Stimulated activated CD8-positive, alpha-beta memory T cell treated with anti-CD3 and anti-CD28 coated beads, Interleukin-2, amount 100 ng/mL, for 1 hour (primary cell): ENCODE measurements at places on chromosomes 1 and 21.
A peak's percentile ranks its signal among the peaks of the same experiment; 100 is the strongest.

- DNase-seq: no peak
Observed at GRCh38 chr1:240350910-240351331, 259.2 kb downstream of the FMN2 start.

DNA sequence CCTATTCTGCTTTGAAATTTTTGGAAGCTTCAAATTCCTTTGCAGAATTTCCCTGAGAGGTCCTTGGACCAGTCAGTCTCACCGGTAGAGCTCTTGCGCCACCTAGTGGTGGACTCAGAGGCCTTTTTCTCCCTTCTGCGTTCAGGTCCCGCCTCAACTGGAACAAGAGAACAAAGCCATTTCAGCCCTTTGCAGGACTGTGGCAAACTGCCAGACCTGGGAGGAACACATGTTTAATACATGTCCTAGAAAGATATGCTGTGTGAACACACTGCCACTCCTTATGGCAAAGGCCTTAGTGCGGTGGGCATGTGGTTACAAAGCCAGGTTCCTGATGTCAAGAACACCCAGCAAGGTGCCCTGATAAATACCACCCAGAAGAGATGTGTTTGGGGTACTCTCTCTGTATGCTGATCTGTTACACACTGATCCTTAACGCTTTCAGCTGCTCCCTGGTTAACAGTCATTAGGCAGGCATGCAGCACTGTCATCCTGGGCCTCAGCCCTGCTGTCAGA, 82.2 kb upstream of the SSX2IP start:
- DNase-seq: peak; percentile 33

GRCh38 chr1:8660411-8660828, 157.0 kb downstream of the RERE start:
- DNase-seq: no peak

GRCh38 chr1:45103534-45103933, 91.5 kb downstream of the UROD start:
- no peak for DNase-seq

GRCh38 chr1:210339500-210339899, 10.8 kb downstream of the HHAT start:
- DNase-seq: no peak

GRCh38 chr1:157996433-157996832, 3.0 kb downstream of the KIRREL1 start:
- no peak for DNase-seq

DNA sequence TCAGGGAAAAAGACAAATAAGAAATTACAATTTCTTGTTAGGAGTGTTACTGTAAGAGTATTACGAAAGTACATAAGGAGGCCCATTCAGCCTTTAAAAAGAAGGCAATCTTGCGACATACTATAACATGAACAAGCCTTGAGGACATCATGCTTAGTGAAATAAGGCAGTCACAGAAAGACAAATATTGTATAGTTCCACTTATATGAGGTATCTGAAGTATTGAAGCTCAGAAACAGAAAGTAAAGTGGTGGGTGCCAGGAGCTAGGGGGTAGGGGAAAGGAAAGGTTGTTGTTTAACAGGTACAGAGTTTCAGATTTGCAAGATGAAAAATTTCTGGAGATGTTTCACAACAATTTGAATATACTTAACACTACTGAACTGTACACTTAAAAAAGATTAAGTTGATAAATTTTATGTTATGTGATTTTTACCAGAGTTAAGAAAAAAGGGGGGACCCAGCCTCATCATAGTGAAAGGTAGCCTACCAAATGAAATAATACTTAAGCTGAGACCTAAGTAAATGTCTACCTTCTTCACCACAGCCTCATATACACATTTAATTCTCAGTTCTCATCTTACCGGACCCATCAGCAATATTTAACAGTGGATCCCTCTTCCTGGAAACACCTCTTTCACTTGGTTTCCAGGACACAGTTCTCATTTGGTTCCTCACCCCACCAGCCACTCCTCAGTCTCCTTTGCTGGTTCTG, 19.5 kb downstream of the USP24 start:
- no peak for DNase-seq

DNA sequence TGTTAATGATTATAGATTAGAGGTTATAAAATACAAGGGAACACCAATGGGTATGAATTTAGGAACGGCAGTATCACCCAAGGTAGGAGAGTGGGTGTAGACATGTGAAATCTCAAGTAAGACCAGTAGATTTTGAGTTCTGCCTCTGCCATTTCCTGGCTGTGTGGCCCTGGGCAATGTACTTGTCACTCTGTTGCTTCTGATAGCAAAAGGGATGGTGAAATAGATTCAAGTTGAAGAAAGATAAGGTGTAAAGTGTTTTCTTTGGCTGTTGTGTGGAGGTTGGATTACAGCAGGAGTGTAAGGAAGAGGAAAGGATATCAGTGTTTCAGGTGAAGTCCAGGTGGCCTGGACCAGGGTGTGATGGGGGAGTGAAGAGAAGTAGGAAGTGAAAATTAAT, 64.3 kb downstream of the ADSS2 start:
- DNase-seq: no peak

DNA sequence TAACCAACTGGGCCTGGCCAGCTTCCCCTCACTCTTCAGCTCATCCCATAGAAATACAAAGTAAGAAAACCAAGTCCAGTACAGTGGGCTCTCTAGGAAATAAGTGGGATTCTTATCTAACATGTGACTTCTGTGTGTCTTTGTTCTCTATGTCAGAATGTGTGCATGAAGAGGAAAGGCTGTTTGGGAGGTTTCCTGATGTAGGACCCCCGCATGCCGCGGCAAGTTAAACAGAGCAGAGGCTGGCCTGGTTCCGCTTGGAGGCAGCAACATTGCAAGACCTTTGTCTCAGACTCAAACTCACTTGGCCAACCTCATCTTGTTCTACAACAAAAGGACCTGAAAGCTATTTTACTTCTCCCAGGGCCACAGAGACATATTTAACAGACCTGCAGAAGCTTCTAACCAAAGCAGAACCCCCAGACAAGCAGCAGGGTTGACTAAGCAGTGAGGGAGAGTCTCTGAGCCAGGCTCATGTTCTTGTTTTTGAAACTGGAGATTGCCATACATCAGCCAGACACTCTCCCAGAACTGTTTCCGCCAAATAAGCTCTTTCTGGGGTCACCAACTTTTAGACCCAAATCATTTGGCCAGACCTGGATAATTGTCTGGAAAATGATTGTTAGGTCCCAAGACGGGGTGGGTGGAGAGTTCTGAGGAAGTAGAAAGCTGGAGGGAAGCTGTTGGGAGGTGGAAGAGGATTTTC, 6.2 kb downstream of the MTARC2 start:
- DNase-seq: no peak

DNA sequence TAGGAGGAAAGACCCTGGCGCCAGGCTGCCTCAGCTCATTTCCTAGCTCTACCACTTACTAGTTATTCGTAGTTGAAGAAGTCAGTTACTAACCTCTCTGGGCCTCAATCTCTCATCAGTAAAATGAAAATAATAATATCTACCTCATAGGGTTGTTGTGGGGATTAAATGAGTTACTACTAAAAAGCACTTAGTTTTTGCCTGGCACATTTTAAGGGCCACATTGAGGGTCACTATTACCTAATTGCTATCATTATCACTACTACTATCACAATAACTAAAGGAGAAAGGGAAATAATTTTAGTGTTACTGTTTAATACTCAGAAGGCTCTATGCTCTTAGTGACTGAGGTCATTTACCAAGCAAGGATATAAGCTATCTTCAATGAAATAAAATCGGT, 25.0 kb downstream of the TRIT1 start:
- DNase-seq: no peak

DNA sequence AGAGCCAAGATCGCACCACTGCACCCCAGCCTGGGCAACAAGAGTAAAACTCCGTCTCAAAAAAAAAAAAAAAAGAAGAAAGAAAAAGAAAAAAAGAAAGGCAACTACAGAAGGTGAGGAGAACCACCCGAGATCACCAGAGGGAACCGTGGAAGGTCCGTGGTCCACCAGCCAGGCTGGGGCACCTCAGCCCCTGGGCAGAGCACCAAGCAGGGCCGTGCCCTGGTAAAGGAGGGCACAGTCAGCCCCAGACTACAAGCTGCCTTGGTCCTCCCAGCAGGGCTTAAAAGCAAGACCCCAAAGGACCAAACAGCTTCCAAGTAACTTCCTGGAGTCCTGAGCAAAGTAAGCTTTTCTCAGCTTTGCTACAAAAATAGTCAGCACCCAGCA, 8.8 kb upstream of the SAMD11 start:
- no peak for DNase-seq

DNA sequence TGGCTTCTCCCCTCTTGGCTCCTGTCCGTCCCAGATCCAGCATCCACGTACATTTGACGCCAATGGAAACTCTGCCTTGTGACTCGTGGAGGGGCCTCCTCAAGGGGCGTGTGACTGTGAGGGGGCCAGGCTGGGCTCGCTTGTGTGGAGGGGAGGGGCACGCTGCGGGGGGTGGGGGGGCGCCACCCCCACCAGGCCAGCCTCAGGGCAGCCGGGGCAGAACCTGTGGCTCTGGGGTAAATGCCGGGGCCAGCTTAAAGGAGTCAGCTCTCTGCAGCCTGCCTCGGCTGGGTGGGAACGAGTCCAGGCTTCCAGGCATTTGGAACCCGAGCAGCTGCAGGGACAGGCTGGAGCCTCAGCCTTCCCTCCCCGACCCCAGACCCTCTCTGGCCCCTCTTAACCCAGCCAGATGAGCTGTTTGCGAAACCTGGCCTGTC, 94.1 kb downstream of the SIK1 start:
- no peak for DNase-seq

DNA sequence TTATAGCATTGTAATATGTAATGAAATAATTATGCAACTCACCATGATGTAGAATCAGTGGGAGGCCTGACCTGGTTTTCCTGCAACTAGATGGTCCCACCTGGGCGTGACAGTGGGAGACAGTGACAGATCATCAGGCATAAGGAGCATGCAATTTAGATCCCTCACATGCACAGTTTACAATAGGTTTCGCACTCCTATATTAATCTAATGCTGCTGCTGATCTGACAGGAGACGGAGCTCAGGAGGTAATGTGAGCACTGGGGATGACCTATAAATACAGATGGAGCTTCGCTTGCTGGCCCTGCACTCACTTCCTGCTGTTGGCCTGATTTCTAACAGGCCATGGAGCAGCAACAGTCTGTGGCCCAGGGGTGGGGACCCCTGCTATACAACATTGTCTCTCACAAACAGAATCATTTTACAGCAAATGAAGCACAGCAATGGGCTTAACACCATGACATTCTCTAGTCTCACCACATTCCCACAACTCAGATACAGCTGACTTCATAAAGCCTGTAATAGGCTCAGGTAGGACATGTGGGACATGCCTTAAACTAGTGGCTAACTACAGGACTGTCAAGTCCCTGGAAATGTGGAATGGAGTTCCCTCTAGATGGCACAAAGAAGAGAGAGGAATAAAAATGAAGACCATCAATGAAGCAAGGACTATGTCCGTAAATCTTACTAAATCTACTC, 40.7 kb upstream of the SLC5A9 start:
- DNase-seq: no peak
